H54 (cell line): ENCODE measurements at places on chromosomes 1 and 21.
A peak's percentile ranks its signal among the peaks of the same experiment; 100 is the strongest.

- DNase-seq, result no peak
These were observed 12.8 kb downstream of the DYNLT5 start for GRCh38 chr1:66764994-66765578.

DNA sequence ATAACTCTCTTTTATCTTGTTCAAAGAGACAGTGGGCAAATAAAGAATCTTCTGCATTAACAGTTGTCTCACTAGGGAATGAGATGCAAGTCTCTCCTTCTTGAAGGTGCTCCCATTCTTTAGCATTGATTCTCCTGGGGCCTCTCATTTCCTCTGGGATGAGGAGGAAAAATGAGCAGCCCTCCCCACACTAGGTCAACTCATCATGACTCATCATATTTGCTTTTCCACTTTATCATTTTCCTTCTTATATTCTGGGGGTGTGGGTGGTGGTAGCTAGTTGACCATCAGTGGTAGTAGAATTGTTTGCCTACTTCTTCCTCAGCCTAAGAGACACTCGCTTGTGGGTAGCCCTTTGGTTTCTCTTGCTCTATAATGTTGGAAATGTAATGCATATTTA, 182.0 kb upstream of the C1orf87 start:
- no peak for DNase-seq

GRCh38 chr1:66246351-66247269, 287.3 kb upstream of the SGIP1 start:
- no peak for DNase-seq

DNA sequence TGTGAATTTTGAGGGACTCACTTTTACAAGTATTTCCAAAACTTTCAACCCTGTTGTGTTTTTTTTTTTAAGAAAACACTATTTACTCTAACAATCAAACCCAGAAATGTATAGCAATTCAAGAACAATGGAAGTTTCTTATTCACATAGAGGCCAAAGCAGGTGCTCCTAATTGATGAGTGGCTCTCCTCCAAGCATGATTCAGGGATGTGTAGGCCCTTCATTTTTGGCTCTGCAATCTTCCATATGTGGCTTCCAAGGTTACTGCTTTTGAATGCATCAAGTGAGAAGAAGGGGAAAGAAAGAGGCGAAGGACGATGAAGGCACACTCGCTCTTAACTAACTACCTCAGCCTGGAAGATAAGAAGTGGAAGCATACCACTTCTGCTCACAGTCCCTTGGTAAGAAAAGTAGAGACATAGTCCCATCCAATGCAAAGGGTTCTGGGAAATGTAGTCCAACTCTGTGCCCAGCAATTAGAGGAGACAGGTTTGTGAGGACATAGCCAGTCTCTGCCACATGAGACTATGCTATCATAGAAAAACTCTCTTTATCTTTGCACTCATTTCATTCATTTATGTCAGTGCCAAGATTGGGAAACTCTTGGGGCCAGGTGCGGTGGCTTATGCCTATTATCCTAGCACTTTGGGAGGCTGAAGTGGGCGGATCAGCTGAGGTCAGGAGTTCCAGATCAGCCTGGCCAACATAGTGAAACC, 46.0 kb downstream of the OPTC start:
- DNase-seq, result no peak

- peak; percentile 78 for DNase-seq
These were observed 5.5 kb upstream of the PRKCZ start for GRCh38 chr1:2044510-2045319.

DNA sequence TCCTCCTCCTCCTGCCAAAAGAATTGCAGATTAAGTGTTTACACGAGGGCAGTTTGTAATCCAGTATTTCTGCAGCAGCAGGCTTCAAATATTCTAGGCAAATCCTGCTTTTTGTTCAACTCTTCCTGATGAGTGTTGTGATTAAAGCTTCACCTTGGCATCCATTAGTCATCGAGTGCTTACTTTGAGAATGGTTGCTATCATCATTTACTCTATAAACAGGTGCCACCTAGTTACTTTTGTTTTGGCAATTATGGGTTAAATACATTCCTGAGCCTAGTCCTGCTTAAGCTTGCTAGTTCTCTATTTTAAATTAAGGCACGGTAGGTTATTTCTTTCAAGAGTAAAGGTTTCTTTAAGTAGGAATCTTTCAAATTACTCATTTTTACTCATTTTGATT, 20.3 kb downstream of the PDC start:
- DNase-seq, result no peak
